Neural crest cell (in vitro differentiated cells): ENCODE measurements at places on chromosomes 7 and 10. TPM values are rescaled to one million over a fixed set of nuclear protein-coding genes. Genes with fewer than 3 reads are reported as not detected.

- H3K4me3 ChIP-seq: no peak overlapping the region
- H3K27ac ChIP-seq: no peak overlapping the region
- H3K27me3 ChIP-seq: no peaks in the 10 kb centered on the region
- peaks cover 10% of the 10 kb centered on the region for H3K4me1 ChIP-seq
- H3K36me3 ChIP-seq: no peaks in the 10 kb centered on the region
These were observed 48.4 kb downstream of the ZNF503 start for GRCh38 chr10:75353183-75353582.

DNA sequence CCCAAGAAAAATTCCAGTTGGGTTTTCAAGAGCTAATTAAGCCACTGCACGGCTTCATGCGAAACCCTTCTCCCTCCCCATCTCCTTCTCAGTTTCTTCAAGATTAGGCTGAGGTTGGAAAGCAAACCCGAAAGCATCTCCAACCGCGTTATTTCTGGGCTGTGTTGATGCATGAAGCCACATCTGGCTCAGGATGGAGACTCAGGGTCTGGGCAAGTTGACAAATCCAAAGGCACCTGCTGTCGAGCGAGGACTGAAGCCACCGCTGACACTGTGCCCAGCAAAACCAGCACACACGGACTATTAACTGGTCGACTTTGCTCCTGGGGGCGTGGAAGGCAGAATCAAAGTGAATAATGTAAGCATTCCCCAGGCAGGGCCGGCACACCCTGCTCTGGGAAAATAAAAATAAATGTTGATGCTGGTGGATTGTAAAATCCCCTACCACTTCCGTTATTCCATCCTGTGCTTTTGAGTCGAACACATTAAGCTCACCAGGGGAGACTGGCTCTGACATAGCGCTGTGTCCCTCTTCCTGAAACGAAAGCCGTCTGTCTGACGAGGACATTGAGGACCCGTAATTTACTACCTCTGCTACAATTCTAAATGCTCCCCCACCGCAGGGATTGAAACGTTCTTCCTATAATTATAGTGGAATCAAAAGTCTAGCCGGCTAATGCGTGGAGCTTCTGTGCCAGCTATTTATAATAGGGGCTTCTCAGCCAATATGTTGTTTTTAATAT lies 269.8 kb downstream of the ADARB2 start:
- H3K27ac ChIP-seq: no peak overlapping the region
- H3K36me3 ChIP-seq: no peaks in the 10 kb centered on the region
- no peak for DNase-seq
- peaks cover 36% of the 10 kb centered on the region for H3K4me1 ChIP-seq
- H3K4me3 ChIP-seq: no peak overlapping the region

DNA sequence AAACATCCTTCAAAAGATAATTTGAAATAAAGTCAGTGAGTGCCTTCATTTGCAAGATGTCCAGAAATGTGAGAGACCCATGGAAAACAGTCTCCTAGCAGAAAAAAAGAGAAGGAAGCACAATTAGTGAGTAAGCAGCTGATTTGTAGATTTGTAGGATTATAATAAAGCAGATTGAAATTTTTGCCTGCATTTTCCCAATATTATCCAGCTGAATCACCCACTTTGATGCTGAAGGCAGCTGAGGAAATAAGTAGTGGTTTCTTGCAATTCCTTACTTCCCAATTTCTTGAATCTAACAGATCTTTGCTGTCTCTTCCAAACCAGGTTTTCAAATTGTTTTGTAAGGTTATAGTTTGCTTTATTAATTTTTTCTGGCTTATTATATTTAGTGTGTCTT lies 181.4 kb downstream of the GNAT3 start:
- peaks cover 11% of the 10 kb centered on the region for H3K4me1 ChIP-seq
- no peak overlapping the region for H3K27ac ChIP-seq
- no peak for DNase-seq

GRCh38 chr7:21064698-21065648 lies 278.3 kb upstream of the SP8 start:
- H3K4me3 ChIP-seq: no peak overlapping the region
- DNase-seq: no peak
- no peak overlapping the region for H3K27ac ChIP-seq
- H3K36me3 ChIP-seq: peaks cover 2% of the 10 kb centered on the region
- H3K4me1 ChIP-seq: no peaks in the 10 kb centered on the region
- H3K27me3 ChIP-seq: no peaks in the 10 kb centered on the region

DNA sequence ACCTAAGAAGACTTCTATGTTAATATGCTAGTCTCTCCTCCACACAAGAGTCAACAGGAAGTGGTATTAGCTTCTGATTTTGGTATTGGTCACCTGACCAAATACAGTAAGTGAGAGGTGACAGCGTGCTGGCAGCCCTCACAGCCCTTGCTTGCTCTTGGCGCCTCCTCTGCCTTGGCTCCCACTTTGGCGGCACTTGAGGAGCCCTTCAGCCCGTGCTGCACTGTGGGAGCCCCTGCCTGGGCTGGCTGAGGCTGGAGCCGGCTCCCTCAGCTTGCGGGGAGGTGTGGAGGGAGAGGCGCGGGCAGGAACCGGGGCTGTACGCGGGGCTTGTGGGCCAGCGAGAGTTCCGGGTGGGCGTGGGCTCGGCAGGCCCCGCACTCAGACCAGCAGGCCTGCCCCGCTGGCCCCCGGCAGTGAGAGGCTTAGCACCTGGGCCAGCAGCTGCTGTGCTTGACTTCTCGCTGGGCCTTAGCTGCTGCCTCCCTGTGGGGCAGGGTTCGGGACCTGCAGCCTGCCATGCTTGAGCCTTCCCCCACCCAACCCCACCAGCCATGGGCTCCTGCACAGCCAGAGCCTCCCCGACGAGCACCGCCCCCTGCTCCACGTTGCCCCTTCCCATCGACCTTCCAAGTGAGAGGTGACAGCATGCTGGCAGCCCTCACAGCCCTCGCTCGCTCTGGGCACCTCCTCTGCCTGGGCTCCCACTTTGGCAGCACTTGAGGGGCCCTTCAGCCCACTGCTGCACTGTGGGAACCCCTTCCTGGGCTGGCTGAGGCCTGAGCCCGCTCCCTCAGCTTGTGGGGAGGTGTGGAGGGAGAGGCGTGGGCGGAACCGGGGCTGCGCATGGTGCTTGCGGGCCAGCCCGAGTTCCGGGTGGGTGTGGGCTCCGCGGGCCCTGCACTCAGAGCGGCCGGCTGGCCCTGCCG lies 4.2 kb upstream of the ACSL5 start:
- H3K27me3 ChIP-seq: no peaks in the 10 kb centered on the region
- no peaks in the 10 kb centered on the region for H3K36me3 ChIP-seq
- no peak overlapping the region for H3K27ac ChIP-seq
- peaks cover 5% of the 10 kb centered on the region for H3K4me1 ChIP-seq
- no peak for DNase-seq

DNA sequence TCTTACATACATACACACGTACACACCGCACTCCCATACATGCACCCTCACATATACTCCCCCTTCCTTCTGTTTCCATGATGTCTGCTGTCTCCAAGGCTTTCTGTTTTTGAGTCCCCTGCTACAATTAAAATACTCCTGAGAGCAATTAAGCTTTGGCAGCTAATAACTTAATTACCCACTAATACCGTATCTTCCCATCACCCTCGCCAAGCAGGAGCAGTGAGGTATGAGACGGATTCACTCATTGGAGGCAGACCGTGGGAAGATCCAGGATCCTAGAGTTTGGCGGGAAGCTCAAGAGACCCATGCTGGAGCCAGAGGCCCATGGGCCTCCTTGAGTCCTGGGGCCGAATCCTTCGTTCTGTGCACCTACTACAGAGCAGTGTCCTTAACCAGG lies 1.7 kb upstream of the CALN1 start:
- no peaks in the 10 kb centered on the region for H3K4me1 ChIP-seq
- DNase-seq: no peak
- H3K36me3 ChIP-seq: no peaks in the 10 kb centered on the region
- H3K27me3 ChIP-seq: no peaks in the 10 kb centered on the region
- no peak overlapping the region for H3K4me3 ChIP-seq

Gene FGFBP3
- total RNA-seq: 413 and 420 TPM in 2 replicates

Gene OR2A25
- not detected in 2 replicates for total RNA-seq

Gene SCRN1
- total RNA-seq: 76.8 and 79.4 TPM in 2 replicates

Gene SPAG6
- total RNA-seq: 1.5 and 1.6 TPM in 2 replicates

Gene OPN1SW
- not detected in 2 replicates for total RNA-seq

Gene KIAA1217
- 8.8 and 10.5 TPM in 2 replicates for total RNA-seq

Gene NEURL1
- total RNA-seq: 1.8 and 2.7 TPM in 2 replicates
